Stimulated activated CD4-positive, alpha-beta T cell treated with anti-CD3 and anti-CD28 coated beads, Interleukin-1b, Interleukin-23, amount 100 ng/mL, for 48 hours (primary cell): ENCODE measurements at places on chromosomes 3 and 15.

- no peak for DNase-seq
These were observed 17.3 kb downstream of the CCDC54 start for GRCh38 chr3:107394502-107394901.

GRCh38 chr3:44903751-44904150 is 29.3 kb downstream of the TGM4 start:
- no peak for DNase-seq

- no peak for DNase-seq
These were observed 639 bp upstream of the POLR2M start for GRCh38 chr15:57705746-57706404.

- DNase-seq = no peak
These were observed 157.9 kb upstream of the TSPAN3 start for GRCh38 chr15:77228828-77229227.

DNA sequence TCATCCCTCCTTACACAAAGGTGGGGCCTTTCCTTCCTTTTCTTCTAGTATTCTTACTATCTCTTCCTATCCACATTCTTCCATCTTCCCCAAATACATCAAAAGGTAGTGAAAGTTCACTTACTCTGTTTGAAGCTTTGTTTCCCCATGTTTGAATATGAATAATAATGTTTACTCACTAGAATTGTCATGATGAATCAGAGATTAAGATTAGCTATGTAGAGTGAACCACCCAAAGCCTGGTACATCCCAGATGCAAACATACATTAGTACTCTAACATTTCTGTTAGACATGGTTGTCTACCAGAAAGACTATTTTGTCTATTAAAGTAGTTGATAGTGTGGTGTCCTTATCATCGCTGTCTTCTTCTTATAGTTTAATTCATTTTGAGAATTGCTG is 327.1 kb upstream of the TBC1D5 start:
- no peak for DNase-seq

DNA sequence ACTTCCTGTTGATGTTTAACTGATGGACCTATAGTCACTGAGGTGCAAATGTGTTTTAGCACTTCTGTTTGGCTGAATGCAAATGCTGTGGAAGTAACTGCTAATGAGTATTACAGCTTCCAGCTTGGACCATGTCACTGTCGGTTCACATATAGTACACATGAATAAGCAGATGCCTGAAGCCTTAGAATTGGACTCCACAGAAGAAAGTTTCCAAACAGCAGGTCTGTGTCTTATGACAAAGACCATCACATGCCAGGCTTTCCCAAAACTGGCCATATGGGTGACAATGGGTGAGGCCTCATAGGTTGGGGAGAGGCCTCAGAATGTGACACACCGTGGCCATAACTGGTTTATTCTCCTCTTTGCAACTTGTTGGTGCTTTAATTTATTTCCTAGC is 241.8 kb downstream of the WNT5A start:
- DNase-seq = no peak

DNA sequence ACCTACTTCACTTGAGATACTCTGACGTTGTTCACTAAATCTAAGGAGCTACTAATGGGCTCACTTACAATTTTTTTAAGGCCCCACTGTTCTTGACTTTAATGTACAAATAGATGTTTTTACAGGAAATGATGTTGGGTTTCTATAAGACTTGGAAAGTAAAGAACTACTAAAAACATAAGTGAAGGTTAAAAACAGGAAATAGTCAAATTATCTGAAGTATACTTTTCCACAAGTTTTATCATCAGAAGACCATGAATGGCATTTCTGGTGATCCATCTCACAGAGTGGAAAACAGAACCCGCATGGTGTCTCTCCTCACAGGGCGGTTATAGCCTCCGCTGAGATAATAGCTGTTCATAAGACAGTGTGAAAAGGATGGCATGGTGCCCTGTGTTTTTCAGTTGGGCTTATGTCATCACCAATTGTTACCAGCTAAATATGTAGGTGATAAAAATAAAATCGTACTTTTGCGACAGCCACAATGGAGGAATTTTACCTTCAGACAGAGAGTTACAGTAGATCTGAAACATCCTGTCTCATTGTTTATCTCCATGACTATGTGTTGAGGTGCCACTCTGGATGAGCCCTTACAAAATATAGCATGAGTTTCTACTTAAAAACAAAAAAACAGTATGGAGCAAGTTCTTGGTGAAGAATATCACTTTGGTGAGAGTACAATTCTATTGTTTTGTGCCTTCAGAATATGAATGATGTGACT is 462.4 kb downstream of the RAP2B start:
- peak; percentile 35 for DNase-seq

GRCh38 chr3:147652651-147653366 is 243.6 kb downstream of the ZIC1 start:
- DNase-seq = no peak

GRCh38 chr3:37703626-37704025 is 158.1 kb upstream of the CTDSPL start:
- DNase-seq = no peak

DNA sequence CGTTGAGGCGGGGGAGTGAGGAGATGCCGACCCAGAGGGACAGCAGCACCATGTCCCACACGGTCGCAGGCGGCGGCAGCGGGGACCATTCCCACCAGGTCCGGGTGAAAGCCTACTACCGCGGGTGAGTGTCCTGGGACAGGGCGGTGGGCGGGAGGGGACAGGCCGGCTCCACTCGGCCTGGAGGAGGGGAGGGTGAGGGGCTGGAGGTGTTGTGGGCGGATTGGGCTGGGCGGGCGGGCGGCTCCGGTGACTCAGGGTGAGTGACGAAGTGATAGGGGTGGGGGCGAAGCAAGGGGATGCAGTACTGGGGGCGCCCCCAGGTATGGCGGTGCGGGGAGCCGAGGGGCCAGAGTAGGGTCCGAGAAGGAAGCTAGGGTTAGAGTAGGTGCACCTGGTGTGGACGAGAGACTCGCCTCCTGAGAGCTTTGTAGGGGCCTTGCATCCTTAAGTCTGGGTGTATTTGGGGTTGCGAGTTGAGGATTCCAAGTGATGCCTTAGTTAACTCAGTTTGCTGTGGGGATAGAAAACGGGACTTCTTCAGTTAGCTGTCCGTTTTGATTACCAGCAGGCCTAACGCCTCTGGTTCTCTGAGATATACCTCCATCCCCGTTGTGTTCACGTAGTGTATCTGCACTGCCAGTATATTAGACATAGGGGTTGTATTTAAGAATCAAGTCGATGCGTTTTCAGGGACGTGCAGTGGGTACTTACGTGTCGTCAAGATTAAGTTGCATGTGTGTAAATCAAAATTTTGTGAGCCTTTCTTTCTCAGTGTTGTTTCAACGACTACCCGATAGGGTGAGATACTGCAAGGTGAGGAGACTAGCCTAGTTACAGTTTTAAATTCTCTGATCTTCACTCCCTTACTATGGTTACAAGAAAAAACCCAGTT is 670 bp downstream of the PRKCI start:
- peak; percentile 35 for DNase-seq

GRCh38 chr3:169497567-169498257 is 165.8 kb downstream of the MECOM start:
- DNase-seq = no peak

GRCh38 chr15:67085237-67085817 is 19.9 kb downstream of the SMAD3 start:
- peak; percentile 79 for DNase-seq

- DNase-seq = no peak
These were observed 954 bp downstream of the CLDN11 start for GRCh38 chr3:170419557-170420087.

- no peak for DNase-seq
These were observed 25.2 kb downstream of the COLQ start for GRCh38 chr3:15496341-15496664.

DNA sequence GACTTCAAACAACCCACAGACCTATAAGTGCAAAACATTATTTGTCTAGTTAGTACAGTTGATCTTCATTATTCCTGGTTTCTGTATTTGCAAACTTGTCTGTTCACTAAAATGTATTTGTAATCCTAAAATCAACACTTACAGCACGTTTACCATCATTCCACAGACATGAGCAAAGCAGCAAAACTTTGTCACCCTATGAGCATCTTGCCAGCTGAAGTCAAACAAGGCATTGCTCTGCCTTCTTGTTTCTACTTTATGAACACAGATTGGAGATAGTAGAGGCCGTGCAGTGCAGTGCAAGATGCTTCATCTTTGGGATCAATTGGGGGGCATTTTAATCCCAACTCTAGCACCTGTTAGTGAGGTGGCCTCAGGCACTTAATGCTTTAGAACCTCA is 202.1 kb downstream of the NLGN1 start:
- DNase-seq = no peak

DNA sequence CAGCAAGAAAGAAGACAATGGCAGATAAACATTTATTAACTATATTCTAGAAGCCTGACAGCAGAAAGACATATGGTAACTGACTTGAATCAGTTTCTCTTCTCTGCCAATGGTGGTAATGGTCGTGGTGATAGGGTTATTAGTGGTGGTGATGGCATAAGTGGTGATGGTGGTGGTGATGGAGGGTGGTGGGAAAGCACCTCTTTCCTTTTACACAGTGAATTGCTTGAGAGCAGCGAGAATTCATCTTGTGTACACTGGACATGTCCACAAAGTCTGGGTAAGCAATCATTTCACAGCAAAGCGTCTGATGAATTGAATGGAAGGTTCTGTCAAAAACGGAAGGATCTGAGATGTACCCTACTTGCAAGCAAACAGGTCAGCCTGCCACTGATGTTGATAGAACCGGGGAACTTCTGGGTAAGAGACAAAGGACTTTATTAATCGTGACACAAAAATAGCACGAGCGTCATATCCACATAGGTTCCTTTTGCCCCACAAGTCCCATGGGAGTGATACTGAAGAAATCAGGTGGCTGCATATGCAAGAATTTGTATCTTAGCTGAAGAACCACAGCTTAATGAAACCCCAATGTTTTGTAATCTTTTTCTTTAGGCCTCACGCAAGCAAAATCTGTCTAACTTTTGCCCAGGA is 23.5 kb upstream of the TBC1D5 start:
- DNase-seq = no peak

DNA sequence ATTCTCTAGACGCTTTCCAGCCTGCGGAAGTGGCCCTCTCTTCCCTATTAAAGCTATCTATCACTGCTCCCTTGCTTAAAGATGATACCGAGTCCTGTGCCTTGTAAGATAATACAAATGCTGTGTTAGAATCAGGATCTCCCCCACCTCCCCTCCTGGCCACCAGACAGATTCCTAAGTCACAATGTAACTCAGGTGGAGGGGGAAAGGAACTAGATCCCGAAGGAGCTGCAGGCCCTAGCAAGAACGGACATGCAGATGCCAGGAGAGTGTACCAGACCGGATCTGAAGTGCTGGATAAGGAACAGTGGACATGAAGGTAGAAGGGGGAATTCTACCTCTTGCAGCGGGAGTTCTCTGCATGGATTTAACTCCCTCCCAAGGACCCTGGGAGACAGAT is 230.7 kb upstream of the LYSMD4 start:
- DNase-seq = no peak

DNA sequence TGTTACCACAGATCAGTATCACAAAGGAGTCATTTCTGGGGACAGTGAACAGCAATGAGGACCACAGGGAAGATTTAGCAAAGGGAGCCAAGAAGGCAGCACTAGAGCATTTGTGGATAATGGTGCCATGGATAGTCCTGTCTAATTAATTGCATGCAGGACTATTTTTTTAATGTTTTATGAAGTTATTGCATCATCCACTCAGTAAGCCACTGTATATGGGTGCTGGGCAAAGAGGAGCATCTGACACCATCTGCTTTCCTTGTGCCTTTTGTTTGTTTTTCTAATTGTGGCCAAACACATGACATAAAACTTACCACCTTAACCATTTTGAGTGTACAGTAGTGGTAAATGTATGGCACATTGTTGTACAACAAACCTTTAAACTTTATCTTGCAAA is 301.1 kb upstream of the LRRFIP2 start:
- DNase-seq = no peak

GRCh38 chr3:178304758-178305467 is 231.3 kb upstream of the KCNMB2 start:
- DNase-seq = no peak

- no peak for DNase-seq
These were observed 16.1 kb upstream of the IL1RAP start for GRCh38 chr3:190497811-190498210.

DNA sequence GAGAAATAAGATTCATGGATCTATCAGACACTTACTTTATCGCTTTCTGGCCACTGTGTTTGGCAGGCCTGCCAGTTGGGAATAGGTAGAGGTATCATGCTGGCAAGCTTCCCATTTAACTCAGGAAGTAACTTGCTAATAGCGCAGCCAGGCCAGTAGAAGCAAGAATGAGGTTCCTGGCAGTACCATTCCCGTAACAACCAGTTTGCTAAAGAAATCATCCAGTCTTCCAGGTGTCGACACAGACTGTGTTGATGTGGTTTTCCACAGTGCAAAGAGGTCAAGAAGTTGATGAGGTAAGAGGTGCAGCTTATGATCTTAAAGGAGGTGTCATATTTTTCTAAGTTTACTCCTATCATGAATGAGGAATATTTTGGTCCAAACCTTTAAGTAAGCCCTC is 46.2 kb downstream of the DPH6 start:
- DNase-seq = no peak

- no peak for DNase-seq
These were observed 85.6 kb upstream of the ACP3 start for GRCh38 chr3:132231633-132232032.

DNA sequence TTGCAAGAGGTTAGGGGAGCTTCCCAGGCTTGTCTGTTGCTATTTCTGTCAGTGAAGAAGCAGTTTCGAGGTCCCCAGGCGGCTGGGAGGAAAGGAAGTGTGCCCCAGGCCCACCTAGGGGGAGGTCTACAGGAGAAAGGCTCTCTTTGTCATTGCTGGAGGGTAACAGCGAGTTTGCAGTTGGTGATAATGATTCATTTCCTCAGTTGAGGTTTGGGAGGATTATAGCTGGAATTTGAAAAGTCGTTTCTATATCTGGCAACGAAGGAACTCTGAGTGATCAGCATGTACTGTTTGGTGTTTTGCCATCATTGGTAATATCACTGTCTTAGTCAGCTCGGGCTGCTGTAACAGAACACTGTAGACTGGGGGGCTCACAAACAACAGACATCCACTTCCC is 65.5 kb upstream of the UBE3A start:
- no peak for DNase-seq

- DNase-seq = no peak
These were observed 138.4 kb downstream of the LEKR1 start for GRCh38 chr3:156964577-156964976.

GRCh38 chr3:197430934-197431333 is 124.8 kb downstream of the BDH1 start:
- no peak for DNase-seq

DNA sequence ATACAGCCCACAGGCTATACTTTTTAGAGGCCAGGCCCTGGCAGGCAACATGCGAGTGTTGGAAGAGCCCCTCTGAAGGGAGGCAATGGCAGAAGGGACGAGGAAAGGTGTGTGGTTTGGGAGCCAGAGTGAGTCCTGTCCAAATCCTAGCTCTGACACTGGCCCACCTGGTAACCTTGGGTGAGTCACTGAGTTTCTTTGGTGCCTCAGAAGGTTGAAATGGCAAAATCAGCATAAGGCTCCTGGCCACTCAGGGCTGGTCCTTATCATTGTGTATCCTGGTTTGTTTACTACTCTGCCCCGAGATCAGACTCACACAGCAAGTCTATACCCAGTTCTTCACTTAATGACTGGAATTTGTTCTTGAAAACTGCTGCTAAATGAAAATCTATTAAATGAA is 71.4 kb upstream of the TLE3 start:
- DNase-seq = no peak

GRCh38 chr15:52558196-52558595 is 10.6 kb downstream of the ARPP19 start:
- DNase-seq = peak; percentile 82
